ENCODE measurements at places on chromosomes 11 and 22.
A peak's percentile ranks its signal among the peaks of the same experiment; 100 is the strongest.

DNA sequence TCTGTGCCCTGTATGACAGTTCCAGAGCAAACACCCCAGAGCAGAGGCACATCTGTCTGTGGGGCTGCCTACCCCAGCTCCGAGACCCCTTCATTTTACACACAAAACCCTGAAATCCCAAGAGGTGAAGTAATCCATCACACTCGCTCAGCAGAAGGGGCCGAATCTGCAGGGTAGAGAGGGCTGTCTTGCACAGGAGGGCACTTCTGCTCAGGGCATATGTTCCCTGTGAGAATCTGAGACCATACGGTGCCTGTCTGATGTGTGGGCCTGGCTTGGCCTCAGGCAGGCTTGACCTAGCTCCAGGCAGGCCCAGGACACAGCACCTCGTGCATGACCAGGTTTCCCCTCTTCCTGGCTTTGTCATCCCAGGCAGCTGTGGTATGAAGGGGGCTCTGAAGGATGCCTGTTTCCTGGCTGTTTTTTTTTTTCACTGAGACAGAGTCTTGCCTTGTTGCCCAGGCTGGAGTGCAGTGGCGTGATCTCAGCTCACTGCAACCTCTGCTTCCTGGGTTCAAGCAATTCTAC, 37.2 kb downstream of the GRIK4 start:
- no peak for DNase-seq

DNA sequence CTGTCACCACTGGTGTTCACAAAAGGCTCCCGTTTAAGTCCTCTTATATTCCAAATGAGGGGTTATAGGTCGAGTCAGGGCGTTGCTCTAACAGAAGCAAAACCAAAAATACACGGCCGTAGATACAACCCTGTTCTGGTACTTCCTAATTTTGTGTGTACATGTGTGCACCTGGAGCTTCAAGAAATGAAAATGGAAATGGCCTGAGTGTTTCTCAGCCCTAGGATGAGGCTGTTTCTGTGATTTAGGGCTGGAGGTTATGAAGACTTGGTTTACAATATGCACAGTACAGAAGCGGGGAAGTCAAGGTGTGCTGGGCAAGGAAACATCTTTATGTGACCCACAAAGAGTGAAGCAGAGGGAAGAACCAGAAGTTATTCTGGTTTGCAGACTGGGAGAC, 110.4 kb upstream of the OR4B1 start:
- DNase-seq, result no peak

DNA sequence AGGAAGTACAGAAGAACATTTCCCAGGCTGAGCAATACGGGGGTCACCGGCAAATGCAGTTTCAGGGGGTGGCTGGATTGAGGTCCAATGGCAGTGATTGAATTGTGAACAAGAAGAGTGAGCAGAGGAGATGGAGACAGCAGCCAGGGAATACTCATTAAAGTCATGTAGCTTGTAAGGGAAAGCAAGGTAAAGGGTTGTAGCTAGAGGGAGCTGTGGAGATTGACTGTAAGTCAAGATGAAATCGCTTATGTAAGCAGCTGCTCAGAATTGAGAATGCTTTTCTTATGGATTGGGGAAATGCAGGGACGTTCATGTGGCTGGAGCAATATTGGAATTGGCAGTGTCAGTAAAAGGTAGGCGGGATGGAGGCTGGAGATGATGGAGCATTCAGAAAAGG, 111.4 kb upstream of the TBCEL start:
- no peak for DNase-seq

- DNase-seq, result no peak
Observed at GRCh38 chr22:22556995-22557925, 1.8 kb downstream of the PRAME start.

- DNase-seq, result no peak
Observed at GRCh38 chr11:69027704-69028372, 14.8 kb upstream of the MRGPRF start.

- no peak for DNase-seq
Observed at GRCh38 chr11:100961633-100962032, 168.0 kb downstream of the PGR start.

- no peak for DNase-seq
Observed at GRCh38 chr11:100972046-100972445, 157.6 kb downstream of the PGR start.

- no peak for DNase-seq
Observed at GRCh38 chr22:41557401-41558240, 3.2 kb upstream of the CSDC2 start.

DNA sequence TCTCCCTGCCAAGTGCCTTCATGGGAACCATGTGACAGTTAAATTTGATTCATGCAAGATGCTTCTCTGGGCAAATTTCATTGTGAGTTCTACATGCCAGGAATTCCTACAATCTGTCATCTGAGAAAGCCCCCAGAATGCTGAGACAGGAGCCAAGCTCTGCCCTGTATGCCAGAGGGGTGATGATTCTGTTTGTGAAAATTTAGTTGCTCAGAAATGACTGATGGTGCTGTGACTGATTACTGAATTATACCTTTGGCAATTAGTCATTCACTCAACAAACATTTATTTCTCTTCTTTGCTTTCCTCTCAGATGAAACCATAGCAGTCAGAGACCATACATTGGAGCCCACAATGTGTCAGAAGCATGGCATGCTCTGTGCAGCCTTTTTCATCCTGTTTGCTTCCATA, 69.0 kb upstream of the ZBED5 start:
- no peak for DNase-seq

DNA sequence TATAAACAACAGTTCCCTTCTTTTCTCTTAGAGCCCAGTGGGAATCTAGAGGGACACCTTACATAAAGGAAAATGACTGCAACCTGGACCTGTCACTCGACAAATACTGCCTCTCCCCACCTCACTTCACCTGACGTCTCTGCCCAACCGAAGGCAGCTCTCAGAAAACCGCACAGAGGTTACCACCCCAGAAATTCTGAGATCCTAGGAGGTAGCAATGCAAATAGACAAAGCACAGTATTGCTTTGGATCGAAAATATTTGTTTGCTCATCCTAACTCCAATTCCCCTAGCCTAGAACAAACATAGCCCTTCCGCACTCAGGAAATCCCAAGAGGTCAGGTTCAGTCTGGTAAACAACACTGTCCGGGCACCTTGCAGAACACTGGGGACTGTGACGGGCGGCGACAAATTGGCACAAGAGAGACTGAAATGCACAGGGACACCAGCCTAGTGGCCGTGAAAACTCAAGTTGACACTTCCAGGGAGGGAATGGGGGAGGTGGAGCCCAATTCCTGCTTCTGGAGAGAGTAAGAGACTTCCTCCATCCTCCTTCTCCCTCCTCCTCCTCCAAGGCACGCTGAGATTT, 420 bp upstream of the TRIM44 start:
- DNase-seq, result no peak

DNA sequence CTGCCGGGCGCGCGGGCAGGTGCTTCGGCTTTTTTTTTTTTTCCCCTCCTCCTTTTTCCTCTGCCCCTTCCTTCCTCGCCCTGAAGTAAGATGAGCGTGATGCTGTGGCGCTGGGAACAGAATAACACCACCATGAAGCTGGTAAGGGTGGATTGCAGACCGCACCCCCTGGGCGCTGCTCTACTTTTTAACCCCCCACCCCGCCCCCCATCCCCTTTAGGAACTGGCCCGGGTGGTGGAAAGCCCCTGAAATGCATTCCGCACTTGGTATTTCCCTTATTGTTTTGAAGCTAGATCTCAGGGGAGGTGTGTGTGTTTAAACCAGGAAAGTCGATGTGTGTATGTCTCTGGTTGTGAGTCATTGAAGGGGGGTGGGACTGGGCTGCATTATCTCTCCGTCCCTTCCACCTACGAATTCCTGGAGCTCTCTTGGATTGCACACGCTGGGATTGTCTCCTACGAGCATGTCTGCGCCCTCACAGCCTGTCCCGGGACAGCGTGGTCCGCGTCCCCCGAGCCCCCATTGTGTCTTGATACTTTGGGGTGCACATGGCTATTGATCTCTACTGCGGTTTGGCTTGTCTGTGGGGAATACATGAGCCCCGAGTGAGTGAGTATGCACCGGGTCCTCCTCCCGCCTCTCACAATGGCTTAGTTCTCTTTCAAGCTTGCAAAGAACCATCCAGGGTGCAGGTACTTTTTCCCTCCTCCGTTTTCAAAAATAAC, 64.9 kb downstream of the NAV2 start:
- no peak for DNase-seq

DNA sequence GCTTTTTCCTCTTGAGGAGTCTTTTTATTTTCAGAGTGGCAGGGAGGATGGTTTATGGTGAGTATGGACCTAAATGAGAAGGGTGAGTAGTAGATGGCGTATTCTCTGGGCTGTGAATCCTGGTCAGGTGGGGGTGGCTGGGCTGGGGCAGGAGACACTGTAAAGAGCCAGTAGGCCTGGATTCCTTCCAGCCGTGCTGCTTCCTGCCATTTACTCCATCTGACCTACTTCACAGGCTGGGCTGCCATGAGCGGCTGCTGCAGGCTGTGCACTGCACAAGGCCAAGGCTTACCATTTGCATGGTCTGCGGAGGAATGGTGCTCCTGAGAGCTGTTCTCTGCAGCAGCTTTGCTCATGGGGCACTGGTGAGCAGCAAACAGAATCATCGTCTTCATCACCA, 297.6 kb downstream of the KIRREL3 start:
- no peak for DNase-seq

DNA sequence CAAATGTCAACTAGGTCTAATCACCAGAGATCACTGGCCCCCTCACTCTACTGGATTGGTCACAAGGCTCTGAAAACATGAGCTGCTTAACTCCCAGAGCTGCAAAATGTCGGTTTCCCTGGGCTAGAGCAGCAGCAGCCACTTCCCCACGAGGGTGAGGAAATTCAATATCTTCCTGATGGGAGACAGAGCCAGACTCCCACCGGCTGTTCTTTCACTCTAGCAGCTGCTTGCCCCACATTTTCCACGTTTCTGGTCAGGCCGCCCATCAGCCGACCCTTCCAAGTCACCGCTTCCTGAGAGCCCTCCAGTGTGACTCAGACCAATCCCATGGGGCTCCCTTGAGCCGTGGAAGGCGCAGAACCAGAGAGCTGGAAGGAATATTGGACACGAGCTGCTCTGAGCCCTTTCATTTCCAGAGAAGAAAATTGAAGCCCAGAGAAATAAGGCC, 227.0 kb downstream of the ADAMTS15 start:
- DNase-seq, result no peak

- DNase-seq, result no peak
Observed at GRCh38 chr11:1480191-1480554, 6.4 kb downstream of the MOB2 start.

DNA sequence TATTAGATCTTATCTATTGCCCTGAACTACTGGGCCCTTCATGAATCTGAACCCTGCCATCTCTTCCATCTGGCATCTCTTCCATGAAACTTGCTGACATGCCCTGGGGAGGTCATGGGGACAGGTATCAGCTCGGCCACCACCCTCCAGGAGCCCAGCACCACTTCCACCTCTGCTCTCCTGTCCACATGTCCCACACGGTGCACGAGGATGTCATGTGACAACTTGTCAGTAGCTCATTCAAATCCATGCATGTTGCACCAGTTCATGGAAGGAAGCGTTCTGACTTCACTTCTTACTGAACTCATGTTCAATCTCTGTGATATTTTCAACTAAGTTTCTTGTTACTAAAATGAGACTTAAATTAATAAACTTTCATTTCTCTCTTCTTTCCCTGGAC, 16.6 kb downstream of the YPEL1 start:
- DNase-seq, result no peak

DNA sequence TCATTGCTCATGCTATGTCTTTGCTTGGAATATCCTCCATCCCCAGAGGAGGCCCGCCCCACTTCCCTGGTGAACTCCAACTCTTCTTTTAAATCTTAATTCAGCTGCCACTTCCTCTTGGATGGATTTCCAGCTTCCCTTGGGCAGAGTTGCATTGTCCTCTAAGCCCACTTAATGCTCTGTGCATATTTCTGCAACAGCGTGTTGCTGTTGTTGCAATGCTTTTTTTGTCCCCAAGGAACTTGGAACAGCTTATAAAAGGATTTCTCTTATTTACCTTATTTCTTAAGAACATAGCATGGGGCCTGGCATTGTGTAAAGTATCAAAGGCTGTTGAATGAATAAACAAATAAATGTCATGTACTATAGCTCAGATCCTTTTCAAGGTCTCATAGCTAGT, 507.4 kb downstream of the METTL15 start:
- DNase-seq, result no peak

GRCh38 chr11:74815966-74816365, 67.3 kb downstream of the RNF169 start:
- DNase-seq, result no peak

- DNase-seq, result peak; percentile 71
Observed at GRCh38 chr22:46563381-46564083, 26.1 kb upstream of the CELSR1 start.

GRCh38 chr11:79331203-79331901, 109.5 kb downstream of the TENM4 start:
- no peak for DNase-seq

DNA sequence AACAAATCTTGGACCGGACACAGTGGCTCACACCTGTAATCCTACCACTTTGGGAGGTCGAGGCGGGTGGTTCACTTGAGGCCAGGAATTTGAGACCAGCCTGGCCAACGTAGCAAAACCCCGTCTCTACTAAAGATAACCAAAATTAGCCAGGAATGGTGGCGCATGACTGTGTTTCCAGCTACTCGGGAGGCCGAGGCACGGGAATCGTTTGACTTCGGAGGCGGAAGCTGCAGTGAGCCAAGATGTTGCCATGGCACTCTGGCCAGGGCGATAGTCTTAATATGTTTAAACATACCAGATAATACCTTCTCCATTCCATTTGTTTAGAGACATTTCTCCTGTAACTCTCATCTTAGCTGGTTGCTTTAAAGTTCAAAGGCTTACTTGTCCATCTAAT, 218.6 kb downstream of the ARHGAP42 start:
- no peak for DNase-seq

- no peak for DNase-seq
Observed at GRCh38 chr11:69593851-69594250, 47.1 kb upstream of the CCND1 start.

DNA sequence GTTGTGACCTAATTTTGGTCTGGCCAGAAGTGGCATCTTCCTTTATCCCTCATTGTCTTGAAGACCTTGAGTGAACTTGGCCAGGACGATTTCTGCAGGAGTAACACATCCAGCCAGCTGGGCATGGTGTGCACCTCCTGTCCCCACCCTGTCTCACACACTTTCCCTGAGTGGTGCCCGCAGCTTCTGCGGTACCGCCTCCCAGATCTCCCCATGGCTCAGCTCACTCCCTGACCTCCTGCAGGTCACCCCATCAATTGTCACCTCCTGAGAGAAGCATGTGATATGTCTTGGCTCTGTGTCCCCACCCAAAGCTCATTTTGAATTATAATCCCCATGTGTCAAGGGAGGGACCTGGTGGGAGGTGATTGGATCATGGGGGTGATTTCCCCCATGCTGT, 50.2 kb upstream of the TP53I11 start:
- DNase-seq, result no peak

- DNase-seq, result no peak
Observed at GRCh38 chr11:93905384-93905783, 55.0 kb upstream of the VSTM5 start.

DNA sequence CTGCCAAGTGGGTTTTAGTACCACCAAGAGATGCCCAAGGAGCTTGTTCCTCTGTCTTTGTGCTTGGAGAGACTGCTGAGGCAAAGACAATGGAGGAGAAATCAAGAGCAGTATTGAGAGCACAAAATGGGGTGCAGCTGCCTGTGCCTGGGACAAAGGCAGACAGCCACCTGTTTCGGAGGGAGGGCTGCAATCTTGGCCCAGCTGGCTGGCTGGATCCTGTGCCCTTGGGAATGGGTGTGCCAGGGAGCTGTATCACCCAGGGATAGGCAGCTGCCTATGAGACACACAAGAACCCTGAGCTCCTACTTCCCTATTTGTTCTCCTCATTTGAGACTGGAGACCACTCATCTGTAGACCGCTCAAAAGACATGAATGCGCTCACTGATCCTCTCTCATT, 23.3 kb upstream of the CHRM4 start:
- no peak for DNase-seq

All from stimulated activated CD4-positive, alpha-beta T cell treated with anti-CD3 and anti-CD28 coated beads, Interleukin-1b, Interleukin-23, amount 100 ng/mL, for 1 hour (primary cell).